Activated CD8-positive, alpha-beta memory T cell treated with anti-CD3 and anti-CD28 coated beads, Interleukin-2, amount 10 ng/mL, durations not matched to agents 7 days and 5 days (primary cell): ENCODE measurements at places on chromosomes 11 and 22.

DNA sequence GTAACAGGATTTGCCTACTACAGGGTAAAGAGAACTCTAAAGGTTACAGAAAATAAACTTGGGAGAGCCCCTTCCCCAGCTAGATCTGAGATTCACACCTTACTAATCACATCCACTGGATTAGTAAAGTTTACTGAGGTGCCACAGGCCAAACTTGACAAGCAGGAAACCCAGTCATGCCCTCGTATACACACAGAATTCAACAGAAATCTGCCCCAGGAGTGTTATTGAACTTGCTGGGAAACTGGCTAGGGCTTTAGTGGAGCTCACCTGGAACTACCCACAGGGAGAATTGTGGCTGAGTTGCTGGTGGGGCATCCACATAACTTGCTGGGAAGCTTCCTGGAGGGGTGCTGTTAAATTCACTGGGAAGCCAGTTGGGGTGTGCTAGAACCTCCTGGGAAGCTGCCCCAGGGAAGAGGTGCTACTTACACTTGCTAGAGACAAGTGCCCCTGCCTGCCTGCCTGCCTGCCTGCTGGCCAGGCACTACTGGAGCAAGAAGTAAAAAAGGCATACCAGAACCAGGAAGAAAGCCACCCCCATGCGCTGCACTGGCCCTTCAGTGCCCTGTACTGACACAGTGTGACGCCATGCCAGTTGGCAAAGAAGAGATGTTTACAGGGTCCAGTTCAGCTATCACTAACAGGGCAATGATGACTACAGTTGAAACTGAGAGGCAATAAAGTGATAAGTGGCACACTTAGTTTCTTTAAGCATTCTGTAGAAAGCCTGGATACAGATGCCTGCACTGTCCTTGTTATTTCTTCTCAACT lies 106.5 kb downstream of the ALX4 start:
- DNase-seq, result no peak

DNA sequence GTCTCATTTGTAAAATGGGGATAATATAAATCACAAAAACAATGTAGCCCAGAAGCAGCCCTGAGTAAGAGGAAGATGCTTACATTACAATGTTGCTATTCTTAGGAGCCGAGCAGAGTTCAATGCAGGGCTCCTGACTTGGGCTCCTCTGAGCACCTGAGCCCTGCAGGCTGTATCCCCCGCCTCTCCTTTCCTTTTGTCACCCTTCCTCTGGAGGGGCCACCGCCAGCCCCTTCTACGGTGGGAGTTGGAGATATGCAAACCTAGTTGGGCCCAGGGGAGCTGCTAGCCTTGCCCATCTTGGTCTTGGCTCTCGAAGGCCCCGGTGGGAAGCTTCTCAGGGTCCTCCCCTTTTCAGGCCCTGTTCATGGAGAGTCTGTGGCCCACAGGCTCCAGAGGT lies 8.4 kb upstream of the CSNK1E start:
- DNase-seq, result no peak

- no peak for DNase-seq
Measured at GRCh38 chr11:130813638-130814037, 102.6 kb downstream of the SNX19 start.

DNA sequence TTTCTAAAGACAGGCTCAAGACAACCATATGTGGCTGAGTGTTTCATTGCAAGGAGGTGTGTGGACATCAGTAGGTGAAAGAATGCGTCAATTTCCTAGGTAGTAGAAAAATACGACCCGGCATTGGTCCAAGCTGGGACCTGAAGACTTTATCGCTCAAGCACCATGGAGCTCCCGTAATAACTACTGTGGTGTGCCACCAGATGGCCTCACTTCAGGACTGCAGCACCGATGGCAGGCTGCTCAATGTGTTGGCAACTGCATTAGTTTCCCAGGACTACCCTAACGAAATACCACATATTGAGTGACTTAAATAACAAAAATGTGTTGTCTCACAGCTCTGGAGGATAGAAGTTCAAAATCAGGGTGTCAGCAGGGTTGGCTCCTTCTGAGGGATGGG lies 72.4 kb upstream of the FAT3 start:
- no peak for DNase-seq

- DNase-seq, result no peak
Measured at GRCh38 chr11:18791207-18791968, at the start of gene PTPN5. Gene PTPN5, minus strand, starts transcription at chr11:18791798. Its CDS starts 19,840 bp downstream, at chr11:18771958.

GRCh38 chr11:48019217-48019584 lies 38.8 kb downstream of the PTPRJ start:
- DNase-seq, result no peak

DNA sequence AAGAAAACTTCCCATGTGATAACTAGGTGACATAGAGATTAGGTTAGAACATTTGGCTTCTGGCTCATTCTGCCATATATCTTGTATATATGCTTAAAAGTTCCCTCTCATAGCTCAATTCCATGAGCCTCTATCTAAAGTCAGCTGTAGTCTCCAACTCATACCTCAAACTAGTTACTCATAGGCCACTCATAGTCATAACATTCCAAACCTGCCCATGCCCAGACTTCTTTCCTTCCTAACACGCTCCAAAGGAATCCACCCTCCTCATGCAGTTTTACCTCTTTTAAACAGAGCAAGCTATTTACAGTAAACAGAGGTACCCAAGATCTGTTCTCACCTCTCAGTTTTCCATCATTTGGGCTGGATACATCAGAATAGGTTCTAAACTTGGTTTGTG lies 39.4 kb downstream of the GLYATL2 start:
- no peak for DNase-seq

DNA sequence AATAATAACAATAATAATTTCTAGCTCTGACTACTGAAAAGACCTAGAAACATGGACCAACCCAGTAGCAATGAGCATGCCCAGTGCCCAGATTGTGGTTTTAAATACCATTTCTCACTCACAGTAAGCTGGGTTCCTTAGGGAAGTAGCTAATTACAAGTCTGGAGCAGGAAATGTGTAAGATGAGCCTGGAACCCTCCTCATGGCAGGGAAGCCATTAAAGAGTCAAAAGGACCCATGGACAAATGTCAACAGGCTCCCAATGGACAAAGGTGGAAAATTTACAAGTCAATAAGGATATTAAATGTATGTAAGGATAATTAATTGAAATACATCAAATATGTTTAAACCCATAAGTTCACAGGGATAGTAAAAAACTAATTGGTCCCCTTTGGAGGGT lies 10.6 kb upstream of the CSNK2A3 start:
- no peak for DNase-seq

DNA sequence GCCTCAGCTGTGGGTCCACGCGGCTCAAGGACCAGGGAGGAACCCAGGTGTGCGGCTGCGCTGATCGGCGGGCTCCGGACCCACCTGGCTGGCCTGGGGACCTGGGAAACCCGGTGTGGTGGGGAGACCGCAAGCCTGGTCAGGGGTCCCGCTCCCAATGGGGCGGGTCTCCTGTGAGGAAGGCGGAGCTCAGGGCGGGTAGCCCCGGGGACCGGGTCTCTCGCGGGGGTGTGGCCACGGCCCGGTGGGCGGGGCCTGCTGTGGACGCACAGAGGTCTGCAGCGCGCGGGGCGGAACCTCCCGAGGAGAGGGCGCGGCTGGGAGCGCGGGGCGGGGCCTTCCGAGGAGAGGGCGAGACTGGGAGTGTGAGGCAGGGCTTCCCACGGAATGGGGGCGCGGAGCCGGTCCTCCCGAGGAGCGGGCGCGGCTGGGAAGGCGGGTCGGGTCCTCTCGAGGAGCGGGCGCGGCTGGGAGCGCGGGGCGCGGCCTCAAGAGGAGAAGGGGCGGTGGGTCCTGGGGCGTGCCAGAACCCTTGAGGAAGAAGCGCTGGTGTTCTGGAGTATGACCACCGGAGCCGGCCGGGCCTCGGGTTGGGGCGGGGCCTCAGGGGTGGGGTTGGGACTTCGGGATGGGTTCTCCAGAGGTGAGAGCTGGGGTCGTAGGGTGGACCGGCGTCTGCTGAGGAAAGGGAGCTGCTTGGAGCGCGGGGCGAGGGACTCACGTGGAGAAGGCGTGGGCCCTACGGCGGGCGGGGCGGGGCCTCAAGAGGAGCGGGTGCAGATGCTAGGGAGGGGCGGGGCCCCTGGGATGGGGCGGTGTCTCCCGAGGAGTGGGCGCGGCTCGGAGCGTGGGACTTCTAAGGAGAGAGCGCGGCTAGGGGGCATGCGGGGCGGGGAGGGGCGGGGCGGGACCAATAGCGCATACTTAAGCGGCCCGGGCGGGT lies 20.8 kb downstream of the DGCR6L start:
- DNase-seq, result peak; percentile 90

DNA sequence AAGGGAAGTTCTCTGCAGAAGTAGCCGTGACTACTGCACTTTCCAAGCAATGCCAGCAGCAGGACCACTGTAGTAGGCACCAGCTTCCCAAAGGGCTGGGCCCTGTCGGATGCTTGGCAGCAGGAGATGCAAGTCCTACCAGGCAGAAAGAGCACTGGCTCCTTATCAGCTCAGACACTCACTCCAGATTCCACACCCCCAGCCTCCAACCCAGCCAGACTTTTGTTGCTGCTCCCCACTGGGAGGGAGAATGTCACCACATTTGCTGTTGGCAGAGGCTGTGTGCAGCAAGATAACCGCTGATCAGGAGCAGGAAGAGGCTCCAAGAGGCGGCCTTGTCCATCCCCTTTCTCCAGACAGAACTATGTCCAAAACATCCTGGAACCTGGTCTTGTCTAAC lies 118.7 kb downstream of the C11orf58 start:
- DNase-seq, result no peak

DNA sequence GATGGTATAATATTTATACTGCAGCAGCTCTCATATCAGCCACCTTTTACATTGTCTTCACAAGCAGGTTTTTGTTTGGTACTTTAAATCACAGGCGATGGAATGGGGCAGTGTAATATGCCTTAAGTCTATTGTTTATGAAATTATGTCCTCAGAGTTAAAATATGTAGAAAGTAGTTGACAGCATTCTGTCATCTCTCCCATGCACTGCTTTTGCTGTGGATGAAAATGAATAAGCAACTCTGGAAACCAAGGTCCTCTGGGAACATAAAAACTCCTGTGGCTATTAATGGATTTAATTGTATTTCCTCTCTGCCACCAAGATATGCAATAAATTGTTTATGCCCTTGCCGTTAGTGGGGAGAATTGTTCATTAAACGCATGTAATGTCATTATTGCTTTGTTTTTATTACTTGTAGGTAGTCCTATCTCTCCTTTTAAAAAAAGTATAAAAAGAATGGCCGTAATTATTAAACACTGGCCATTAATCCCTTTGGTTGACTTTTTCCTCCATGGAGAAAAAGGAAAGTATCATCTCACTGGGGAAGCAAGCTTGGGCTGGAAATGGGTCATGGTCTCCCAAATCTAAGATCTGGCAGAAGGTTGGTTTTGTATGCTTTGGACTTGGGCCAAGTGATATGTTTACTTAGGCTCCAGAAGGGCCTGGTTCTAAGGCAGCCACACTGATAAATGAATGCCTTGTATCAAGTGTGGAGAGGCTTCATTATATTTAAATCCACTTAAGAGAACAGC lies 13.1 kb downstream of the PACS1 start:
- no peak for DNase-seq

- no peak for DNase-seq
Measured at GRCh38 chr11:128563942-128564641, 23.3 kb downstream of the ETS1 start.

- DNase-seq, result no peak
Measured at GRCh38 chr22:36806835-36807234, 10.0 kb downstream of the PVALB start.

- no peak for DNase-seq
Measured at GRCh38 chr11:134100171-134100570, 31.3 kb downstream of the JAM3 start.

DNA sequence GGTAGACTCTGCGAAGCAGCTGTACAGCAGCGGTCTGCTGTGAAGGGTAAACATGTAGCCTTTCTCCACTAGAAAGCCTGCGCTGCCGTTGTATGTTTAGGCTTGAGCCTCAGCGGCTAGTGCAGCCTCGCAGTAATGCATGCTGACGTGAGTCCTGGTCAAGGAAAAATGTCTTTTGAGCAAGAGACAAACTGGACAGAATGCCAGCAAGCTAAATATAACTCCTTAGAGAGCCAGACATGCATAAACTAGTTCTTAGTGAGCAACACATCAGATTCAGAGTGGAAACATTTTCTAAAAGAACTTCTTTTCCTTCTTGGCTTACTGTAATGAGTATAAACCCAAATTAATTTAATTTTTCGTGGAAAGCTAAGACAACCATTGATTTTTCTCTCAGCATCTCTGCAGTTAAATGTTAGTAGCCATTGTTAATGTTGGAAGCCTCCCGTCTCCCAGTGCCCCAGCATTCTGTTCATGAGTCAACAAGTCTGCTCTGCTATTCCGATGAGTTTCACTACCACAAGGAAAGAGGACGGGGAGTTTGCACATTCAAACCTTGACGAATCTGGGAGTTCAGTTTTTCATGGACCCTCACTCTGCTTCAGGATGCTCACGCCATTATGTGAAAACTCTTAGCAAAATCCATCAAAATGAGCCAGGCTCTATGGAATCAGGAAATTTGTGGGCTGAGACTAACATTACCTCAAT lies 51.4 kb downstream of the JAM3 start:
- DNase-seq, result no peak

- DNase-seq, result no peak
Measured at GRCh38 chr11:74571062-74571399, 21.4 kb upstream of the POLD3 start.

DNA sequence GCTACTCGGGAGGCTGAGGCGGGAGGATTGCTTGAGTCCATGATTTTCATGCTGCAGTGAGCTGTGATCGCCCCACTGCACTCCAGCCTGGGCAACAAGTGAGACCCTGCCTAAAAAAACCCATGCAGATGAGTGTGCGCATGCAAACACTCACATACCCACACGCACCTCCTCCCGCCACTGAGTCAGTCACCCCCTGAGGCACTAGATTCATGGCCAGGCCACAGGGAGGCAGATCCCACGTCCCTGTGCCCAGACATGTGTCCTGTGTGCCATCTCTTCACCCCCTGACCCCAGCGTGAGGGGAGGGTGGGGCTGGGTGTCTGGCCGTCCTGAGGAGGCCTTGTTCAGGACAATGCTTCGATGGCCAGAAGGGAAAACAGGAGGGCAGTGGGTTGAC lies 15.5 kb downstream of the RELT start:
- DNase-seq, result no peak

DNA sequence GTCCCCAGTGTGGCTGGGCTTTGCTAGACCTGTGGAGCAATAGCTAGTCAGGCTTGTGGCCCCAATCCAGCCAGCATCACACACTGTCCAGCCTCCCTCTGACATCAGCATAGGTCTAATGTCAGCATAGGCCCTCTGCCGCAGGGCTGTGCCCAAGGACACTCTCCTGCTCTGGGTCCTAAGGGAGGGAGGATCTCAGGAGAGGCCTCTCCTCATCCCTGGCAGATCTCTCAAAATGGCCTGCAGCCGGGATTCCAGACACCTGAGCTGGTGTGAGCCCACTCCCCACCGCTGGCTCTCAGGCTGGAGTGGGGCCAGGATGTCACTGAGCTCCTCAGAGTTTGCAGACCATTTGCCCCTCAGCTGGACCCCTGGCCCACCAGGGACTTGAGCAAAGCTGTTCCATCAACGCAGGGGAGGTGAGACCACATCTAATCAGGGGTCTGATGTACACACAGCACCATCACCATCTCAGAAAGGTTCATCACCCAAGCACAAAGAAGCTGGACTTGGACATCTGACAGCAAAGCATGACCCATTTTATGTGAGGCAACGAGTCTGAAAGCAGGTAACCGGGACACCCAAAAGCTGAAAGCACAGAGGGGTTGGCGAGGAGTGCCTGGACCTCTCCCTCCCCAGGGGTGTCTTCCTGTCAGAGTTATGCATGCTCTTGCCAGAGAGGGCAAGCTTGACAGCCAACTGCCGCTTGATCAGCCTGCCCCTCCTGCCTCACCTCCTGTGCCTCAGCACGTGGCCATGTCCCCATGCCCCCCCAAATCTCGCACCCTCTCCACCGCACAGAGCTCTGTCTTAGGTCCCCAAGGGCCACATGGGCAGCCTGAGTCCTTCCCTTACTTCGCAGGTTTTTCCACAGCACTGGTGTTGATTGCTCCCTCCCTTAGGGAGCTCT lies 69.7 kb upstream of the SEPTIN5 start:
- DNase-seq, result no peak
